GM13976 (cell line): ENCODE measurements at places on chromosomes 13 and 19.

GRCh38 chr13:41658057-41658661, 200.8 kb downstream of the RGCC start:
- no peak for DNase-seq

DNA sequence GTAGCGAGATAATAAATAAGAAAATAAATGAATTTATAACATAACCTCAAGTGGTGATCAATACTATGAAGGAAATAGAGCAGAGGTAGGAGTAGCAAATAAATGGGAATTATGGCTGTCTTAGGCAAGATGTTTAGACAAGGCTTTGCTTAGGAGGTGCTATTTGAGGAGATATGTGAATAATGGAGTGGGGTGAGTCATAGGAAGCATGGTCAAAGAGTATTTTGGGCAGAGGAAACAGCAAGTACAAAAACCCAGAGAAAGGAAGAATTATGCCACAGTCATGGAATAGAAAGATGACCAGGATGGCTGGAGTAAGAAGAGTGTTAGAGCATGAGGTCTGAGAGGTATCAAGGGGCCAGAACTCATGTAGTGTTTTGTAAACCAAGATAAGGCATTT, 33.6 kb upstream of the LPAR6 start:
- no peak for DNase-seq

DNA sequence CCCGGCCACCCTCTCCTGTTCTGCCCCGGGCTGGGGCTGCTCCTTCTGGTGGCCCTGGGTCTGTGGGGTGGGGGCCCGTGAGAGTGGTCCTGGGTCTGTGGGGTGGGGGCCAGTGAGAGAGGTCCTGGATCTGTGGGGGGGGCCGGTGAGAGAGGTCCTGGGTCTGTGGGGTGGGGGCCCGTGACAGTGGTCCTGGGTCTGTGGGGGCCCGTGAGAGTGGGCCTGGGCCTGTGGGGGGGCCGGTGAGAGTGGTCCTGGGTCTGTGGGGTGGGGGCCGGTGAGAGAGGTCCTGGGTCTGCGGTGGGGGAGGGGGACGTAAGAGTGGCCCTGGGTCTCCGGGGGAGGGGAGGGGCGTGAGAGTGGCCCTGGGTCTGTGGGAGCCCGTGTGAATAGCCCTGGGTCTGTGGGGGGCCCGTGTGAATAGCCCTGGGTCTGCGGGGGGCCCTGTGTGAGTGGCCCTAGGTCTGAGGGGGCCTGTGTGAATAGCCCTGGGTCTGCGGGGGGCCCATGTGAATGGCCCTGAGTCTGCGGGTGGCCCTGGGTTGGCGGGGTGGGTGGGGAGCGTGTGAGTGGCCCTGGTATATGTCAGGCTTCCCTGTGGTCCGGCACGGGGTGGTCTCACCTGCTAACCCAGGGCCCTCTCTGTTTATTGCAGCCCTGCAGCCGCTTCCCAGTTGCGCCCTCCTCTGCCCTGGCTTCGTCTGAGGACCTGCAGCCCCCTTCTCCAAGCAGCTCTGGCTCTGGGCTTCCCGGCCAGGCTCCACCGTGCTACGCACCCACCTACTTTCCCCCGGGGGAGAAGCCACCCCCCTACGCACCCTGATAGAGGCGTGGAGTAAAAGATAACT, 52.3 kb downstream of the TMEM255B start:
- DNase-seq: no peak

GRCh38 chr19:16094360-16095070, 17.2 kb upstream of the RAB8A start:
- no peak for DNase-seq

GRCh38 chr19:49069026-49069425, 3.5 kb downstream of the KCNA7 start:
- DNase-seq: no peak

DNA sequence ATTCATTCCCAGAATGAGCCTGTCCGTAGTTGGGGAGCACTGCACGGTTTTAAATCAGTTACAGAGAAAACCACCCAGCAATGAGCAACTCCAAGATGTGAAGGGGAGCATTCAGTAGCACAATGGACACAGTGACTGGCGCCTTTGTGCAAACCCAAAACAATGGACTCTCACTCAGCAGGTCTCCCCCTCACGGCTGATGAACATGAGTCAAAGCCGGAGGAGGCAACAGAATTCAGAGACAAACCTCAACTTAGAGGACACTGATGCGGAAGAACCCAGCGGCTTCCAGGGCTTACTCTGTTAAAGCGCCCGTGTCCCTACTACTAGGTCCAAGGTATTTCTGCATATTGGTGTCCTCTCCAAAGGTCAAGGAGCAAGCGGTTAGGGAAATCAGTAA, 17.7 kb downstream of the PLEKHF1 start:
- no peak for DNase-seq

- no peak for DNase-seq
Measured at GRCh38 chr13:60078226-60078625, 85.5 kb downstream of the DIAPH3 start.

DNA sequence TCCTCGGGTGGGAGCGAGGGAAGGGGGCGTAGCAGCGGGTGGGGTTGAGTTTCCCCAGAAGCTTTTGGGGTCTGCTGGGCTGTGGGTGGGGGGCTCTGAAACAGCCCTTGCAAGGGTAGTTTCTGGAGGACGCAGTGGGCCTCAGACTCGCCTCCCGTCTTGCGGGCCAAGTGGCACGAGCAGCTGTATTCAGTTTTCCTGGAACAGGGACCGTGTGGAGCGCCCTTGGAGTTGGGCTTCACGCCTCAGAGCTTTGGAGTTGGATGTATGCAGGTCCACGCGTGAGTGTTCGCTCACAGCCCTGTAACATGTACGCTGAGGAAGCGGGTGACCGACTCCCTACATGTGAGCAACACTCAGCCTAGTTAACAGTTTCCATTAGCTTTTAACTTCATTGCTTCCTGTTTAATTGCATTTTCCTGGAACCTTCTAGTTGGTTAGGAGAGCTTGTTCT, 603 bp downstream of the TM9SF2 start:
- DNase-seq: no peak

GRCh38 chr13:33493672-33494365, 208.3 kb upstream of the STARD13 start:
- no peak for DNase-seq

DNA sequence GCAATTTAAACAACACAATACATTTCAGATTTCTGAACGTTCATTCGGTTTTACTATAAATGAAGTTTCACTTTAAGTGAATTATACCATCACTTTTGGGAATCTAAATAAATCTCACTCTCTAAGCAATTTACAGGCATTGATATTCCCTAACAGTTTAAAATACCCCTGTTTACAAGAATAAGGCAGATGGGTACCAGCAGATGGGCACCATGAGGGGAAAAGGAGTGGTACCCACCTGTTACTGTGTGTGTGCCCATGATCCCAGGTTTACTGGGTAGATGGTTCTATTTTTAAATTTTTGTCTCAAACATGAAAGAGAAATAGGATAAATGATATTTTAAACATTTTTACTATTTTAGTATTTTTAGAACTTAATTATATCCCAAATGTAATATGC, 212.9 kb downstream of the PCDH9 start:
- DNase-seq: no peak

- no peak for DNase-seq
Measured at GRCh38 chr13:46206143-46206542, 5.6 kb upstream of the LRRC63 start.

- DNase-seq: no peak
Measured at GRCh38 chr19:35421362-35421761, 26.7 kb upstream of the FFAR2 start.

DNA sequence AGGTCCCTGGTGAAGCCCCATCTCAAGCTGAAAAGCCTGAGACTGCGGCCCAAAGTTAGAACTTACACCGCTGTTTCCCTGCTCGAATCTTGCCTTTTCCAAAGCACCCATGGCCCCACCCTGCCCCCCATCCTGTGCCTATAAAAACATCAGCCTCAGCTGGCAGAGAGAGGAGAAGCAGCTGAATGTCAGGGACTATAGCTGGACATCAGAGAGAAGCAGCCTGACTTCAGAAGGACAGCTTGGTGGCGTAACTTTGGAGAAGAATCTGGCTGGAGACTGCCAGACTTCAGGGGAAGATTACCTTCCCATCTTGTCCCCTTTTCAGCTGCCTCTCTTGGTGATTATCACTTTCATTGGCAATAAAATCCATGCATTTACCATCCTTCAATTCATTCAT, 9.3 kb upstream of the RCBTB2 start:
- DNase-seq: no peak
